ENCODE measurements at places on chromosomes 1 and 21.

- no peak for DNase-seq
These were observed 94.0 kb upstream of the VAMP3 start for GRCh38 chr1:7677111-7677510.

DNA sequence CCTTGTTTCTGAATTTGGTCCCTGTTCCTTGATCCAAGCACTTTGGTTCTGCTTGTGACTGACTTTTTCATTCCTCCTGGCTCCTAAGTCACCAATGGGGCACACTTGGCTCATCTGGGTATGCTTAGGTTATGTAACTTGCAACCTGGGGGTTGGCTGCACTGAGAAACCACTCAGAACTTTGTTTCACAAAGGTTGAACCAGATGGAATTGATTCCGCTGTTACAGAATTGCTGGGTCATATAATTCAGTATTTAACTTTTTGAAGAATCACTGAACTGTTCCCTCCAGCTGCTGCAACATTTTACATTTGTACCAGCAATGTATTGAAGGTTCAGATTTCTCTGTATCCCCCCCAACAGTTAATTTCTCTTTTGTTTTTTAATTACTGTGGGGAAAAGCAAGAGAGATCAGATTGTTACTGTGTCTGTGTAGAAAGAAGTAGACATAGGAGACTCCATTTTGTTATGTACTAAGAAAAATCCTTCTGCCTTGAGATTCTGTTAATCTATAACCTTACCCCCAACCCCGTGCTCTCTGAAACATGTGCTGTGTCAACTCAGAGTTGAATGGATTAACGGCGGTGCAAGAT, 9.6 kb upstream of the NVL start:
- no peak for DNase-seq

DNA sequence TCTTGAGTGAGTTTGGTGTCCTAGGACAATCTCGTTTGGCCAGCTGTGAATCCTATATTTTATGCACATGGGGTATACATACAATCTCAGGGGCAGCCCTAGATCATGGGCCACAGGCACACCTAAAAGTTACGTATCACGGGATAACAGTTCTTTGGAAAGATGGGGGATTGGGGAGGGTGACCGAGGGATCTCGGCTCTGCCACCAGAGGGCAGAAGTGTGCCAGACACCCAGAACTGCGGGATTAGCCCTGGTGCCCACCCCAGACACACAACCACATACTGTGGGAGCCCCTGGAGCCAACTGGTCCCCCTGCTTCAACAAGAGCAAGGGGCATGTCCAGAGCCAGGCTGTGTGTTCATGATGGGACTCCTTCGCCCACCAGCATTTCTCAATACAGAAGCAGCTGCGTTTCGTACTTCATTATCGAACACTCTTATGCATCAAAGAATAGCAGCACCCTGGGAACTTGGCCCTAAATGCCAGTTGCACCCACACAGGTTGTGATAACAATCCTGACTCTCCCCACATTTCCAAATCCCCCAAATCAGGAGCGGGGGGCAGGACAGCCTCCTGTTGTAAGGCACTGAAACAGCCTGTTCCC, 37.4 kb downstream of the TMCO4 start:
- peak; percentile 22 for DNase-seq

GRCh38 chr21:28627691-28628090, 365.0 kb downstream of the LTN1 start:
- DNase-seq = no peak

GRCh38 chr1:244653439-244654107, 647 bp downstream of the DESI2 start:
- DNase-seq = peak; percentile 19

DNA sequence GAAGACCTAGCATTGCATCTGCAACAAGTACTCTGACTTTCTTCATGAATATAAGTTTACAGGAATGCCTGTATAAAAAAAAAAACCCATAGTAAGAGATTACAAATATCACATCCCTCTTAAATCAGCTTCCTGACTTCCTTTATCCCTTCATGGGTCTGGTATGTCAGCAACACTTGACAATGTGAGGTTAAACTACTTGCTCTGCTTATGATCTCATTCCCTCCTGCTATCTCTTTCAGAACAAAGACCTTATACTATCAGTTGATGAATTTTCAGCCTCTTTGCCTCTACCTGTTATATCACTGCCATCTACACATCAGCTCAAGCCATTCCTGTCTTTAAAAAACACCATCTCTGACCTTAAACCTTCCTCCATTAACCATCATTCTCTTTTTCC, 130.9 kb upstream of the SAMSN1 start:
- DNase-seq = no peak

DNA sequence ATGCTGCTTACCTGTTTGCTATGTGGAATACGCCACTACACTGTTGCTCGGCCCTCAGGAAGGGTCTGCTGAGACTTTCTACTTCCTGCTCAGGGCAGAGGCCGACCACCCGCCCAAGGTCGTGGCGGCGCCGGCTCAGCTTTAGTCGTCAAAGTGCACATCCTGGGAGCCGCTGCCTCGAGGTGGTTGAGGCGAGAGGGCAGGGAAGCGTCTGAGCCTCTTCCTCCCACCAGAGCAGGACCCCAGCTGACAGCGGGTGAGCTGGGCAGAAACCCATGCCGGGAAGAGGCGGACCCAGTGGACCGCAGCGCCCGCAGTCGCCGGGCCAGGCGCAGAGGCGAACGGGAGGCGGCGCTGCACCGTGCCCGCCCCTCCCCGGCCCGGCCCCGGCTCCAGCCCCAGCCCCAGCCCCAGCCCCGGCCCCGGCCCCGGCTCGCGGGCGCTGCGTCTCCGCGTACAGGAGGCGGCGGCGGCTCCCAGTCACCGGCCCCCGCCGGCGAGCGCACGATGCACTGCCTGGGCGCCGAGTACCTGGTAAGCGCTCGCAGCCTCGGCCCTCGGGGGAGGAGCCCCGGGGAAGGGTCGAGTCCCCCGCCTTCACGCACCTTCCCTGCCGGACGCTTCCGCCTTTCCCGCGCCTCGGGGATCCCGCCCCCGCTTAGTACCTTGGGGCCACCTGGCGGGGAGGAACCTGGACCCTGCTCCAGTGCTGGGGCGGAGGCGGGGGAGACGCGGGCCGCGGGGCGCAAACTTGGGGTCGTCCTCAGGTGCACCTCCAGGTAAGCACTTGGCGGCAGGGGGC, at the start of gene SLC44A3:
Gene SLC44A3, plus strand, starts transcription at position 413 of the 802 bp plus-strand sequence. Its CDS starts 95 bp downstream, at position 508.
- no peak for DNase-seq

- peak; percentile 24 for DNase-seq
These were observed 15.3 kb downstream of the AK4 start for GRCh38 chr1:65163201-65163805.

DNA sequence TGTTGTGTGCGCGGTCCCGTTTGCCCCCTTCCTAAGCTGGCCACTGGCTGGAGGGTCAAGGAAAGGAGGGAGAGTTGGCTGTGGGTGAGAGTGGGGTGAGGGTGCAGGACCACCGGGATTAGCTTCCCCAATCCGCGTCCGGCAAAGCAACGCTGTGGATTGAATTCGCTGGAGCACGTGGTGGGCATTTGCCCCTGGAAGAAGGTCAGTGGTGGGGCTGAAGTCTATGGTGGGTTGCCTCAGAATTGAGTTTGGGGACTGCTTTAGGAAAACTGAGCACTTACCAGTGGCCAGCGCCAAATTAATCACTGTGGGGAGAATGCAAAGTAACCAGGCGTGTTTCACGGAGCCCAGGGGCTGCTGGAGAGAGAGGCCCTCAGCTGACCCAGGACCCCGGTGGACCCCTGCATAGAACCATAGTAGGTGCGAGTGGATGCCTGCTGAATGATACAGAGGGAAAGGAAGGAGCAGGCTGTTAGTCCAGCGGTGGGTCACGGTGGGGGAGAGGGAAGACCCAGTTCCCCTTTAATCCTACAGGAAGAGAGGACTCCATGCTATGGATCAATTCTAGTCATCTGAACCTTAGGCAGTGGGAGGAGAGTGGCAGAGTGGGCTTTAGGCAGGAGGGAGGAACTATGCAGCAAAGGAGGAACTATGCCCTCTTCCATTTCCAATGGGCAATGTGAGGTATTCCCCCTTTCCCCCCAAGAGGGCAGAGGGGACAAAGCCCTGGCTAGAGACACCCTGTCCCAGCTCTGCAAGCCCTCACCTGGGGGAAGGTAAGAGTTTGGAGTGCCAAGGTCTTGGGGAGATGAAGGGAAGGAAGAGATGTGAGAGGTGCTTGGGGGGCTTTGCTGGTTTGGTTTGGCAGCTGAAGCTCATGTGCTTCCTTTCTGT, 1.2 kb downstream of the TNFRSF8 start:
- DNase-seq = no peak

DNA sequence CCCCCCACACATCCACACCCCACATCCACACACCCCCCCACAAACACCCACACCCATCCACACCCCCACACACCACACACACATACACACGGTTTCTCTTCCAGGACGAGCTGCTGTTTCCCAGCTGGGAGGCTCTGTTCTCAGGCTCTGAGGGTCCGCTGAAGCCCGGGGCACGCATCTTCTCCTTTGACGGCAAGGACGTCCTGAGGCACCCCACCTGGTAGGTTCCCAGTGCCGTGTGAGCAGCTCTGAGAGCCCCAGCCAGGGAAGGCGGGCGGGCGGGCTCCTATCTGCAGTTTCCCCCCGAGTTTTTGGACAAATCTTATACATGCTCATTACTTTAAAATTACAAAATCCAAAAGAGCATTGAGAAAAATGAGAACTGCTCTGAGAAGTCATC, 31.2 kb downstream of the SLC19A1 start:
- no peak for DNase-seq

DNA sequence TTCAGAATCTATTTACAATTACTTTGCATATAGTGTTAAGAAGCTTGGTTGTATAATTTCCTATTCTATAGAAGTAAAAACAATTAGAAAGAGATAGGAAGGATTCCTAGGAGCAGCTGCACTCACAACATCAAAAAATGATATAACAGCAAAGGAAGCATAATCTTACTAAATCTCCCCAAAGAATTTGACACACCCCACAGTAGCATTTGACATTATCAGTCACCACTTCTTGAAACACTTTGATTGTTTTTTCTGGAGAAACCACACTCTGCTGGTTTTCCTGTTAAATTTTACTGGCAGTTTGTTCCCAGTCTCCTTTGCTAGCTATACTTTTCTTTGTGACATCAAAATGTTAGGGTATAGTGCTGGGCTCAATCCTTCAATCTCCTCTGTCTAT, 100.8 kb upstream of the KIAA1614 start:
- no peak for DNase-seq

- peak; percentile 15 for DNase-seq
These were observed 3.5 kb upstream of the LRRC38 start for GRCh38 chr1:13517193-13517812.

DNA sequence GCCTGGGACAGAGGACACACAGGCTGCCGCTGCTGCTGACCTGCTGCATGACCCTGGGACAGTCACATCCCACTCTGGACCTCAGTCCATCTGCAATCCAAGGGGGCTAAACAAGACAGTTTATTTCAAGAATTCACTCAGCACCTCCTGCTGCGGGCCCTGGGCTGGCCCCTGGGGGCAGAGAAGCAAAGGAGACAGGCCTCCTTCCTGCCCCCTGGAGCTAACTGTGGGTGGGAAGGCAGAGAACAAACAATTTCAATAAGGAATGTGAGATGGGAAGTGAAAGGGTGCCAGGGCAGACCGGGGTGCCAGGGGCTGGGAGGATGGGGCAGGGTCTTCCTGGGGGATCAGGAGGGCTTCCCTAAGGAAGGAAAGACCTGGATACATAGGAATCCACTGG, 60.0 kb downstream of the TAS1R2 start:
- no peak for DNase-seq

Measured in hematopoietic multipotent progenitor cell treated with erythropoietin and hydrocortisone succinate and interleukin-3 and kit ligand, for 8 days (in vitro differentiated cells).